ENCODE measurements at places on chromosomes 4 and X.

GRCh38 chrX:37349221-37350033, at the start of gene PRRG1:
Gene PRRG1 (plus strand): TSS chrX:37349364. CDS start chrX:37406250, 56,886 bp downstream.
- no peak for DNase-seq

GRCh38 chrX:10175319-10175871, 18.6 kb downstream of the CLCN4 start:
- DNase-seq: no peak

DNA sequence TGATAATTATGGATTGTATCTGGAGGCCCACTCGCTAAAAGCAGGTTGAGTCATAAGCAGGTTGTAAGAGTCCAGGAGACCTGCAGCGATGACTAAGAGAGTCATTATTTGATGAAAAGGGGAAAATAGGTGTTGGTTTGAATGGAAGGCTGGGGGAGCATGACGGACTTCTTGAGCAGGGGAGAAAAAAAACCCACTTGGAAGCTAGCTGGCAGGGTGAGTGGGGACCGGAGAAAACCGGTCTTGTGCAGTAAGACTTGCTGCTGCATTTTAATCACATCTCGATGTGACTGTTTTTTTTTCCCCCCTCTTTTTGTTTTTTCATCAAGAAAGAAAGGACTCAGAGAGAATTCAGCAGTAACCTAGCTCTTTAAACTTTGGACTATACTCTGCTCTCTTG, 90.0 kb downstream of the IGSF1 start:
- no peak for DNase-seq

DNA sequence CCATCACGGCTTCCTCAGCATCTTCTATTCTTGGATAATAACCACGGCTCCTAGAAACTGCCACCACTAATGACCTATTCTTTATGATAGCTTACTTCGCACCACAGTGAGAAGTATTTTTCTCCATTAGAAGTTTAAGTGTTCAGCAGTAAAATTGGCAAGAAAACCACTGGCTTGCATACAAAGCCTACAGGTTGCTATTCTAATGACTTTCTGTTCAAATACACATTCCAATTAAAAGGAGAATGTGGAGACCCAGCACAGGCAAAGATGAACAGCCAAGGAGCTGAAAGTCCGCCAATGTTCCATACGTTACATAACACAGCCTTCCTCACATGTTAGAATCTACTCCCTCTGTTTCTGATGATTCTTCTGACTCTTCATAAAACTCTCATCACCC, 875.0 kb upstream of the PRKX start:
- no peak for DNase-seq

- no peak for DNase-seq
Measured at GRCh38 chr4:186566068-186566467, 10.7 kb upstream of the MTNR1A start.

GRCh38 chrX:95330292-95330691, 1354.3 kb upstream of the DIAPH2 start:
- DNase-seq: no peak

GRCh38 chr4:75327804-75328512, 186.2 kb downstream of the RCHY1 start:
- no peak for DNase-seq

DNA sequence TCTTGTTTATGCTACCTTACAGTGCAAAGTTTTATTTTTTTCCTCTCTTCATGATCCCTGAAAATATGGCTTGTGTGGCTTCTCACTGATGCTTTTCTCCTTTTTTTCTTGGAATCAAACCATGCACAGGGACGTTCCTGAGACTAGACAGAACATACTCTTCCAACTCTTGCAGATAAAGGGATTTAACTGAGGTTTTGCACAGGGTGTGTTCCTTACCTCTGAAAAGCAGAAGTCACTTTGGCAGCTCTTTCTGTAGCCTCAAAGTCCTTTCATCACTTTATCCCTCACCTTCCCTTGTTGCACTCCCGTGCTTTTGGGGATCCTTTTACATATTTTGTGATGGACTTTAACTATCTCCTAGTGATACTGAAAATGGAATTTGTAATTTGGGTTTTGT, 300.1 kb downstream of the SPRY1 start:
- DNase-seq: no peak

DNA sequence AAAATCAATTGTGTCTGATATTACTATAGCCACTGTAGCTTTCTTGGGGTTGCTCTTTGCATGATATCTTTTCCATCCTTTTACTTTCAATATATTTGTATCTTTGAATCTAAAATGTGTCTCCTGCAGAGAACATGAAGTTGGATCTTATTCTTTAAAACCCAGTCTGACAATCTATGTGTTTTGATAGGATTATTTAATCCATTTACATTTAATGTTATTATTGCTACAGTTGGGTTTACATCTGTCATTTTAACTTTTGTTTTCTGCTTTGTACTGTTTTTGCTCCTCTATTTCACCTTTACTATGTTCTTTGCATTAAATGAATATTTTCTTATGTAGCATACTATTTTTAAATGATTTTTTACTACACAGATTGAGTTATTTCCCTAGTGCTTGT, 230.9 kb downstream of the ANTXR2 start:
- no peak for DNase-seq

GRCh38 chr4:113979148-113979904, at the start of gene ARSJ:
Gene ARSJ (minus strand): TSS chr4:113979647. CDS start chr4:113978834, 813 bp downstream.
- DNase-seq: no peak

GRCh38 chr4:144820728-144821085, 174.8 kb downstream of the HHIP start:
- no peak for DNase-seq

- DNase-seq: no peak
Measured at GRCh38 chr4:110793381-110793801, 170.5 kb upstream of the PITX2 start.

DNA sequence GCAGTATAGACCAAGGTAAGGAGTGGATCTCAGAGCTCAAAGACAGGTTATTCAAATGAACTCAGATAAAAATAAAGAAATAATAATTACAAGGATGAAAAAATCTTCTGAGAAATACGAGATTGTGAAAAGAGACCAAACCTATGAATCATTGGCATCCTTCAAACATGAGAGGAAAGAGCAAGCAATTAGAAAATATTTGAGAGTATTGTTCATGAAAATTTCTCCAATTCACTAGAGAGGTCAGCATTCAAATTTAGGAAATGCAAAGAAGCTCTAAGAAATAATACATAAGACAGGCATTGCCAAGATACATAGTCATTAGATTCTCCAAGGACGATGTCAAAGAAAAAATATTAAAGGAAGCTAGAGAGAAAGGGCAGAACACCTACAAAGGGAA, 93.5 kb upstream of the GALNTL6 start:
- DNase-seq: no peak

DNA sequence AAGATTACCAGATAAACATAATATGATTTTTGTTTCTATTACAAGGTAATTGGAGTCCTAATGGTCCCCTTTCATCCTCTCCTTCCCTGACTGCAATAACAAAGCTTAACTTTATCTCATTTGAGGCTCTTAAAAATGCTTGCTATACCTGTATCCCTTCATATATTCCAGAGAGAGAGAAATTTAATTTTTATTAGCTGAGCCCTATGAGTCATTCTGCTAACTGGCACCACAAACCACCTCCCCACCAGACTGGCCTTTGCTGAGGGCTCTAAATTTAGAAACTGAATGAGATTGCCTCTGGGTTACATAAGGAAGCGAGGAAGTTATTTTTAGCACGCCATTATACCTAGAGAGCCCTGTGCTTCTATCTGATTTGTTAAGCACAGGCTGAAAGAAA, 27.4 kb downstream of the CBLL2 start:
- DNase-seq: no peak

- no peak for DNase-seq
Measured at GRCh38 chrX:9357518-9358114, 107.2 kb upstream of the TBL1X start.

DNA sequence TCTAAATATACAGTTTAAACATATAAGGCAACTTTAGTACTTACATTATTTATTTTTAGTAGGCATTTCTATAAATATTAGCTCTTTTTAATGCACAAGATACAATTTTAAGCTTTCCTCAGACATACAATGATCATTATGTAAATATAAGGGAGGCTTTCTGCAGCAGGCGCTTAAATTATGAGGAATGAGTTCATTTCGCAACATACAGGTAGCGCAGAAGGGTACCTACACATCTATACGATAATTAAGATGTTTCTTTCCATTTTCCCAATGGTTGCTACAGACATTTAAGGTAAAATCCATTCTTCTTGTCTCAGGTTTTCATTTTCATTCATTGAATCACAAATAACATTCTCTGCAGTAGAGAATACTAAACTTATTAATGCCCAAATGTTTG, 1.2 kb downstream of the AASDH start:
- DNase-seq: no peak

GRCh38 chr4:99411041-99411440, 24.1 kb downstream of the ADH7 start:
- DNase-seq: no peak

- DNase-seq: no peak
Measured at GRCh38 chr4:66429276-66429675, 759.0 kb upstream of the EPHA5 start.

DNA sequence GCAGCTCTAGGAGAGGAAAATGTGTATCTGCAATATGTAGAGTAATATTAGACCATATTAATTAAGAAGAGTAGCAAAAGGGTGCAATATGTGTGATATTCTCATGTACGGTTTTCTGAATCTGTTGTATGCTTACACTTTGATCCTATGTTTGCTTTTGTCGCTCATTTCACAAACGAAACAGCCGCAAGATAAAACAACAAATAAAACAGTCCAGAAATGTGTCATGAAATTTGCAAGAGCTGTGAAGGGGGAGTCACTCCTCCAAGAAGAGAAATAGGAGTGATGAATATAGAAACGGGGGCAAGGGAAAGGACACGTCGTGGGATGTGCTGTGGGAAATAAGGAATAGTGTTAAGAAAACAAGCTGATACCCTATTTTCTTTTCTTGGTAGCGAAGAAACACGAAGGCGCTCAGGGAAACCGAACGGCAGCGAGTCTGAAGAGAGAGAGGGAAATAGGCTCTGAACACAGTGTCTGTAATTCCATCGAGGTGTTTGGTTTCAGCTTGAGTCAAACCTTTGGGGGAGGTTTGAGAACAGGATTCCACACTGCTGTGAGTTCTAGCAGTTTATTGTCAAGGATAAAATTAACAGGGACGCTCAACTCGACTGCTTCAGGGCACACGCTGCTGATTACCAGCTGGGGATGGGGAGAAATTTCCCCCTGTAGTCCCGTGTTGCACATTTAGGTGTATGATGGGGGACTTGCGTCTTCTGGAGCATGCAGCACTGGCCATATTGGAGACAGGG, 595.6 kb upstream of the TENM3 start:
- DNase-seq: no peak

DNA sequence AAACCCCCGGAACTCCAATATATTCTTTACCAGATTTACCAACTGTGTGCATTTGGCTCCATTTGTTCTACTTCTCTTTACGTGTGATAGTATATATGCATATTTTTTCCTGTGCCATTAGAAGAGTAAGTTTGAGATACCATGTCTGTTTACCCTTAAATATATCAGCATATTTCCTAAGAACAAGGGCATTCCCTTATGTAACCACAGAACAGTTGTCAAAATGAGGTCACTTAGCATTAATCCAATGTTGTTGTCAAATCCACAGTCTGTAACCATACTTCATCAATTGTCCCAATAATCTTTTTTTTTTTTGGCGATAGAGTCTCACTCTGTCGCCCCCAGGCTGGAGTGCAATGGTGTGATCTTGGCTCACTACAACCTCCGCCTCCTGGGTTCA, 55.2 kb downstream of the TBC1D14 start:
- DNase-seq: no peak

- DNase-seq: no peak
Measured at GRCh38 chr4:112978691-112979472, 70.6 kb upstream of the ANK2 start.

GRCh38 chr4:6423575-6423974, 48.8 kb downstream of the PPP2R2C start:
- DNase-seq: no peak

DNA sequence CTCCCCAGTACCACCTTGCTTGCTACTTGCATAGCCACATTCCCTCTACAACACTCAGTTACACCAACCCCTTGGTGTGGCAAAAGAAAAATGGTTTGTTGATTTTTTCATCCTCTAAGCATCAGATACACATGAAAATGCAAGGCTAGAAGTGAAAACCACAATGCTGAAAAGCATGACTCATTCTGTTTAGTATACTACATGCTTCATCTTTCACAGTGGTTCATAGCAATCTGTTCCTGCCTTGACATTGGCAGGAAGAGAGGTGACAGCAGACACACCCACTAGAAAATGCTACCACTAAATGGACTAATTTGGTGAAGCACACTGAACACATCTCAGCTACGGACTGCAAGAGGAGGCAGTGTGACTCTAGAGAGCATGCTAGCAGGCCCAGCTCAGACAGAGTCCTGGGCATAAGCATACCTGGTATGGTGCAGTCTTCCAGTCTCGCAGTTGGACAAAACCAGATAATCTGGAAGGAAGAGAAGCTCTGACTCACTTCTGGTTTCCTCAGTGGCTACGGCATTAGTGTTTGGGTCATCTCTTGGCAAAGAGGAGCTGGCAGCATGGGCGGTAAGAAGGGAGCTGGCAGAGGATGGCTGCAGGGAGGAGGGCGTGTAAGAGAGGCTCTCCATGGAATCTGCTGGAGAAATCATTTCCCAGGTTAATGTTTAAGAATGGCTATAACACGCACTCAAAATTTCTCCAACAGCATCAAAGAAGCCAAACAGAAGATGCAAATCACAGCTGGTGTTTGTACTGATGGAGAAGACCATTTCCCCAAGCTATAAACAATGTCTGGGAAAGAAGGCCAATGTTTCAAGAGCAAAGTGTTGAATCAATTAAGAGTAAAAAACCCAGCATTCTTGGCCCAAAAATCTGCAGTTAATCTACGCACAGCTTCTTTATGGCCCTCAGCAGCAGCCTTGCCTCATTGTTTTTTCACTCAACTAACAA, 37.8 kb downstream of the GAB3 start:
- DNase-seq: no peak

DNA sequence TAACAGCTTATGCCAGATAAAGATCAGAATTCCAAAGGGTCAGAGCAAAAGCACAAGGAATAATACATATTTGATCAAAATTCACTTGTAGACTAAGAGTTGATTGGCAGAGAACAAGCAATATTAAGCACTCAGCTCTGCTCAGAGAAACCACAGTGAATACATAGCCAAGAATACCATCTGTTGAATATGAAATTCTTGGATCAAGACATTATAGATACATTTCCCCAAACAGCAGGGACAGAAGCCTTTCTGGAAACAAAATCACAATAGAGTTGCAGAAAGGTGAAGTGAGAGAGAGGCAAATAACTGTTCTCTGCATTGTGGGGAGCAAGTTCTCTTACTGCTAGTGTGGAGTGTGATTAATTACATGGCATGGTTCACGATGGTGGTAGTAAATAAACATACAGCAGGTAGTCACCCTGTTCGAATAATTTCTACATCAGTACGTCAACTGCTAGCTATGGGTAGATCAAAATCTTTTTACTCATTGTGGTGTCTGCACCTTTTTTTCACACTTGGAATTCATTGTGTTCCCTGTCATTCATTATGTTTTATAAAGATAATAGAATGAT, 366.7 kb downstream of the PCDH7 start:
- DNase-seq: no peak

All from stimulated activated CD4-positive, alpha-beta T cell treated with anti-CD3 and anti-CD28 coated beads, Interleukin-2, amount 100 ng/mL, for 4 hours (primary cell).